ENCODE measurements at places on chromosomes 5 and 9. TPM values are rescaled to one million over a fixed set of nuclear protein-coding genes. Genes with fewer than 3 reads are reported as not detected.

OSMR gene
- total RNA-seq, result 86.1 TPM

ADAMTS2 gene
- 0.17 TPM for total RNA-seq

RNF183 gene
- not detected for total RNA-seq

DNA sequence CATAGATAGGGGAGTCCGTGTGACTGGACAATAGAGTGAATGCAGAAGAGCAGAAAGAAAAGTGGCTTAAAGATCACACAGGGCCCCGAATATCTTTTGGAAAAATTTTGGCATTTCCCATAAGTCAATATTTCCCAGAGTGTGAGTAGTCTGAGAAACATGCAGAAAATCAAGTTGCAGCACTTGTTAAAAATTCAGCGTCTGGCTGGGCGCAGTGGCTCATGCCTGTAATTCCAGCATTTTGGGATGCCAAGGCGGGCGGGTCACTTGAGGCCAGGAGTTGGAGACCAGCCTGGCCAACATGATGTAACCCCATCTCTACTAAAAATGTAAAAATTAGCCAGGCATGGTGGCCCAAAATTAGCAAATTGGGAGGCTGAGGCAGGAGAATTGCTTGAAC, 227.0 kb downstream of the DRD1 start:
- no peak for DNase-seq

DNA sequence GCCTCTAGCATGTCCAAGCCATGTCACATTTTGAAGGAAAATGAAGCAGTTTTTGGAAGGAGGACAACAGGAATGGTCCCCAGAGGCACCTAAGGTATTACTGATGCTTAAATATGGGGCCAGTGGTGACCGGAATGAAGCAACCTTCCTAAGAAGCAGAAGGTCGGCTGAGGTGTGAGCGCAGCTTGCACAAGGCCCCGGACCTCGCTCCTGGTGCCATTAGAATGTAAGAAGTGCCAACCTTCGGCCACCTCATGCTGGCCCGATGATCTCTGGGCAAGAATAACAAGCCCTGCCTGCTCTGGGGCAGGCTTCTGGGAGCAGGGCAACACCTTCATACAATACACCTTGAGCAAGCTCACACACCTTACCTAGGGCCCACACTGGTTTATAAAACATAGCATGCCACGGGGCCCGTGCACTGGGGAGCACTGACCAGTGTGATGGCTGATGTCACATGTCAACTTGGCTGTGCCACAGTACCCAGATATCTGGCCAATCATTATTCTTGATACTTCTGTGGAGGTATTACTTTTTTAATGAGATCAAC, 21.9 kb downstream of the SEMA4D start:
- DNase-seq, result no peak

DNA sequence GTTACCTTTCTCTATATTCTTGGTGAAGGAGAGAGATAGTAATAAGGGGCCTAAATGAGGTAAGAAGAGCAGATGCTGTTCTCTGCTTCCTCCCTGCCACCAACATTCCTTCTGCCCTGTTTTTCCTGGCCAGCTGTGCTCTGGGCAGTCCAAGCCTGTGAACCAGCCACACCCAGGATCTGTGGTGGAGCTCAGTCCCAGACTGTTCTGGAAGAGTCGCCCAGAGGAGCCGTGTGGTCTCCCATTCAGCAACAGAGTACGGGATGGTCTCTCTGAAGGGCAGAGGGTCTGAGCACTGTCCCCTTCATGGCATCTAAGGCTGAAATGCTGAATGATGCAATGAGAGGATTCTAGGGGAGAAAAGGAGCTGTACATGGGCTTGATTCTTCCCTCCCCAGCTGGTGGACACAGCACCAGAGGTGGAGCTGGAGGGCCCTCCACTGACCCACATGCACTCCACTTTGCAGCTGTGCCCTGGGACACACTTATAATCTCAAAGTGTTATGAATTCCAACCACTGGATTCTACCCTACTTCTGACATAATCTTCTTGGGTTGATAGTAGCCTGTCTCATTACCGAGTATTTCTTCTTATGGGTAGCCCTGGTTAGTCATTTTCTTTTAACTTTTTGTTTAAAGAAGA, 70.8 kb upstream of the RPS23 start:
- no peak for DNase-seq

GRCh38 chr5:116248432-116248831, 163.6 kb downstream of the COMMD10 start:
- peak; percentile 15 for DNase-seq

GRCh38 chr5:109876941-109877669, 187.4 kb downstream of the MAN2A1 start:
- peak; percentile 80 for DNase-seq

GRCh38 chr9:94002316-94003140, 47.4 kb upstream of the BARX1 start:
- DNase-seq, result peak; percentile 70

DNA sequence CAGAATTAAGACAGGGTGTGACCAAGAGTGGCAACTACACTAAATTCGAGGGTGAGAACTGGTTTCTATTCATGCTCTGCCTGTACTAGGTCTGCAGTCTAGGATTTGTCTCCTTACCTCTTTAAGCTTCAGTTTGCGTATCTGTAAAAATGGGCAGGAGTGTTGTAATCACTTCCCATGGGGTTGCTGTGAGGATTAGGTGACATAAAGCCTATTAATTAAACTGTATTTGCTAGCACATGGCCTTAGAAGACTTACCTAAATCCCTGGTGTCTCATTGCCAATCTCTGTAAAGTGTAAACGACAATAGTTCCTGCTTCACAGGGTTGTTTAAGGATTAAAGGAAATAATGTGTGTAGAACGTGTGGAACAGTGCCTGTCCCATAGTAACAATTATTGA, 193.6 kb downstream of the DRD1 start:
- no peak for DNase-seq
